Stimulated activated CD4-positive, alpha-beta T cell treated with anti-CD3 and anti-CD28 coated beads, TNF-alpha, amount 100 ng/mL, for 48 hours (primary cell): ENCODE measurements at places on chromosomes 1 and 21.

DNA sequence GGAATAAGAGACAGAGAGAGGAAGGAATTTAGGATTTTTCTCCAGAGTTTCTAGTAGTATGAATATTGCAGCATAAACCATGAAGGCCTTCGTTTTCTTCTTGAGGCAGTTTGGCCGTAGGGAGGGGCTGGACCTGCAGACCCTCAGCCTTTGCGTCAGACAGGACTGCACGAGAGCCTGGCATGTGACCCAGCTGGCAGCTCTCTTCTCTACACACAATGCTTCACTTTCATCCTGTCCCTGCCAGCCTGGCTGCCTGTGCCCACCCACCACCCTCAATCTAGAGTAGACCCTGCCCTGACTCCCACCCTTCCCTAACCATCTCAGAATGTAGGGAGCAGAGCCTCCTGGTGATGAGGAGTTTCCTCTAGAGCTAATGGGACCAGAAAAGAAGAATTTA, 1.6 kb downstream of the CA14 start:
- no peak for DNase-seq

DNA sequence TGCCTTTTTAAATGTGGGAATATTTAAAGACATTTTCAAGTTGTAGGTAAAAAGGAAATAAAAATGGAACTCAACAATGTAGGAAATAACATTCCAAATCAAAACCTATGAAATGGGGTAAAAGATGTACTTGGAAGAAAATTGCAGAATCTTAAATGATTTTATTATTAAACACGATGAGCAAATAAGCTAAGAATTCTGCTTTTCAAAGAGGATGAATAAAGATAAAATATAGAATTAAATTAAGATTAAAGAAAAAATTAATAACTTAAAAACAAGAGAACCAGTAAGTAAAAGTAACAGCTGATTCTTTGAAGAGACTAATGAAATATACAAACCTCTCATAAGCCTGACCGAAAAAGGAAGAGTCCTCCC, 74.0 kb downstream of the NPHP4 start:
- DNase-seq = no peak

GRCh38 chr1:101522486-101522885, 285.7 kb downstream of the S1PR1 start:
- DNase-seq = no peak

DNA sequence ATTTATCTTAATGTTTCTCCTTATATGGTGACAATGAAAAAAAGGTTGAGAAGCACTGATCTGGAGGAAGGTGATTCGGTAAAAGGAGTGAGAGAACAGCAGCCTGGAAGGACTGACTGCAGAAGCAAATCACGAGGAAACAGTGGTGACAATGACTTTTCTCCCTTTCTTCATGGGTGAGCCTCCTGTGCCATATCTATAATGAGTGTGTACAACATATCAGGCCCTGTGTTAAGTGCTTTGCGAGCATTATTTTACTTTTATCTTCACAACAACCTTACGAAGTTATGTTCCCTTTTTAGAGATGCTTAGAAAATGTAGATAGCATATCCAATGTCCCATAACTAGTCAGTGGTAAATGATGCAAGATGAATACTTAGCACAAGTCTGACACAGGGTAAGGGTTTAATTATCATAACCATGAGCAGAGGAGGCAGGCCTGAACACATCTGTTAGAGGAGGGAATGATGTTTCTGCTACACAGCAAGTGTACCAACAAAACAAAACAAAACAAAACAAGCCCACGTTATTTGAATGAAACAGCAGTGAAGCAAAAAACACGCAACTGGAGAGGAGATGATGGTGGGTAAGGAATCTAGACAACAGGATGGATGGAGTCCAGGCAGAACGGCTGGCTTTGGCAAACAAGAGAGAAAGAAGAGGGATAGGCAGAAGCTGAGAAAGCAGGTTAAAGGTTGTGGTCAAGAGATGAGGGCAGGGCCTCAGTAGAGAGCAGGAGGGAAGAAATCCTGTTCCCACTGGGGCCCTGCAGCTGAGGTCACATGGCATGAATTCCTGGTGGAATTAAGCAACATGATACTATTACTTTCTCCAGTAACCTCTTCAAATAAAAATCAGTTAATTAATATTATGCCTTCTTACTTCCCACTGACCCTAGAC, 29.6 kb downstream of the GNG12 start:
- no peak for DNase-seq

GRCh38 chr1:47160716-47161115, 23.5 kb downstream of the CYP4A22 start:
- no peak for DNase-seq

DNA sequence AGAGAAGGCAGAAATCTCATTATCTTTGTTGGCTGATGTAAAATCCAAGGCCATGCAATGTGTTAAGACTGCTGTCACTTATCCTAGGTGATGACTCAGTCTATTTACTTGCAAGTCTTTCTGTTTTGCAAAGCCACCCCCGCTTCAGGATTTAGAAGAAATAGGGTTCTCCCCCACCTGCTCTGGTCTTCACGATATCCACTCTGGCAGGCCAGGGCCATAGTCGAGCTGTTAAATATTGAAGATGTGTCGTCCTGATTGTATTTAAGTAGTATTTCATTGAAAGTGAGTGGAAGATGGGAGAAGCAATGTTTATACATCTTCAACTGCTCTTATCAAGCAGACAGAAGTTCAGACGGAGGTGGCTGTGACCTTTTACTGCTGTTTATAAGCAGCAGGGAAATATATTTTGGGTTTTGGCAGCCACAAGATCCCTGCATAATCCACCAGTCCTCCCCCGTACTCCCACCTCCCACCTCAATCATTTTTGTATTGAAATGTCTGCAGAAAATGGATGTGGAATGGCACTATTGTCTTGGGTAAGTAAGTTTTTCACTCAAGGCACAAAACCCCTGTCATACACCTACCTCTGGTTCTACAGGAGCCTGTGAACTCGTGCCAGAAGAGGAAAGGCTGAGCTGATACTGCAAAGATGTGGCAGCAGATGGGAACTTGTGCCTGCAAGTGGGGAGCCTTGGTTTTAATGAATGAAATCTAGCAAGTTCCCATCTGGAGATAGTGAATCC, 117.4 kb downstream of the MRPS6 start:
- DNase-seq = no peak

DNA sequence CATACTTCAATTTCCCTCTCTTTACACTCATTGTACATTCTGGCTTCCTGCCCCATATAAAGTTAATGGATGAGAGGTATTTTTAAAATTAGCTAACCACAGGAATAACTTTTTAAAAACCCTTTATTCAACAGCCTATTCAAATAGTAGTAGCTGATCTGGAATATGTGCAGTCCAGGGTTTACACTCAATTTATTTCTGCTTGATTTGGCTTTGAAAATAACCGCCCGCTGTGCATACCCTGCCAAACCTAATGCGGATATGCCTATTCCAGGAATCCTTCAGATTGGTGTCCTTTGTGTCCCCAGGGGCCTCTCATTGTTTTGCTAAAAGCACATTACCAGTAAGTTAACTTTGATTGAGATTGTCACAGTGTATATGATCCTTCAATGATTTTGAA, 1686.2 kb downstream of the PLA2G4A start:
- no peak for DNase-seq

- no peak for DNase-seq
Observed at GRCh38 chr1:22508991-22509390, 54.3 kb upstream of the EPHA8 start.

GRCh38 chr1:147627435-147628110, 42.8 kb downstream of the ACP6 start:
- peak; percentile 33 for DNase-seq

DNA sequence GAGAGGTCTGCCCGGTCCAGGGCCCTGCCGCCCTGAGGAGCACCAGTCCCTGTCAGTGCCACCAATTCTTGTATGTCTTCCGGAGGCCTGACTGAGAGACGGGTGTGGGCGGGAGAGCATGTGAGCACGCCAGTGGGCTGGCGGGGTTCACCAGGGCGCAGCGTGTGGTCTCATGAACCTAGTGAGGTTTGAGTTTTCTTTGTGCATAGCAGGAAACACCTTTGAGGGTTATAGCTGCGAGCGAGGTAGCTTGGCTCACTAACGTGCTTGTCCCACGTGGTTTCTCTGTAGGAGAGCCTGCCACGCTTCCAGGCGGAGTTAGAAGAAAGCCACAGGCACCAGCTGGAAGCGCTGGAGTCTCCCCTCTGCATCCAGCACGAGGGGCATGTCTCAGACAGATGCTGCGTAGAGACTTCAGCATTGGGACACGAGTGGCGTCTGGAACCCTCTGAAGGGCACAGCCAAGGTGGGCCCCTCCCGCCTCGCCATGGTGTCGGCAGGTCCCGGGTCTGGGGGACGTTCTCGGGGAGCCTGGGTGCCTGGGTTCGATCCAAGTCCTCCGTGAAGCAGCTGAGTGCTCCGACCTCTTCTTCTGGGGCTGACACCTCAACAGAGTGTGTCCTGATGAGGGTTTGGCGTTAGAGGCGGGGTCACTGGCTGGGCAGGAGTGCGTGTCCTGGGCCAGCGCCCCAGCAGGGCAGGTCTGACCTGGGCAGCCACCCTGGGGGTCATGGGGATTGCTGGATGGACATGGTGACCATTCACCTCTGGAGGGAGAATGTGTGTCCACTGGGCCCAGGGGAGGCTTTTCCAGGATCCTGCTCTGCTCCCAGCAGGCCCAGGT, 31.4 kb downstream of the PCNT start:
- DNase-seq = no peak

- no peak for DNase-seq
Observed at GRCh38 chr1:116481934-116482333, 88.9 kb downstream of the CD58 start.

DNA sequence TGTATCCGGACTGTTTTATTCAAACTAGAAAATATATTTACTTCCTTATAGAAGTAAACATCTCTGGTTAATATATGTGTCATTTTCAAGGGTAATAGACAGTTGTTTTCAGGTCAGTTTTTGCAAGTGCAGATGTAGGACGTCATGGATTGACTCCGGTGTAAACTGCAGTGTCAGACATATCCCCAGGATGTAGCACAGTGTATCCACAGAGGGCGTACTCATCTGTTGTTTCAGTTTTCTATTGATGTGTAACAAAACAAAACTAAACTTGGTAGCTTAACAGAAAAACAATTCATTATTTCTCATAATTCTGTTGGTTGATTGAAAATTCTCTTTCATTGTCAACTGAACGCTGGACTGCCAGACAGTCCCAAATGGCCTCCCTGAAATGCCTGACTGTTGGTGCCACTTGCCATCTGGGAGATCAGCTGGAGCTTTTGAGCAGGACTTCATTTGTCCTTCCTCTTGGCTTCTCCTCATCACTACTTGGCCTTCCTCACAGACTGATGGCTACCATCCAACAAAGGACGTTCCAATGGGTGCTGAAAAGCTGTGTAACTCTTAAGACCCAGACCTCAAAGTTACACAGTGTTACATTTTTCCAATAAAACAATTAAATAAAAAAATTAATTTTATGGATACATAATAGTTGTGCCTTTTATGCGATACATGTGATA, 181.6 kb downstream of the NCAM2 start:
- DNase-seq = no peak

- no peak for DNase-seq
Observed at GRCh38 chr1:109170035-109170764, 43.5 kb upstream of the SARS1 start.

DNA sequence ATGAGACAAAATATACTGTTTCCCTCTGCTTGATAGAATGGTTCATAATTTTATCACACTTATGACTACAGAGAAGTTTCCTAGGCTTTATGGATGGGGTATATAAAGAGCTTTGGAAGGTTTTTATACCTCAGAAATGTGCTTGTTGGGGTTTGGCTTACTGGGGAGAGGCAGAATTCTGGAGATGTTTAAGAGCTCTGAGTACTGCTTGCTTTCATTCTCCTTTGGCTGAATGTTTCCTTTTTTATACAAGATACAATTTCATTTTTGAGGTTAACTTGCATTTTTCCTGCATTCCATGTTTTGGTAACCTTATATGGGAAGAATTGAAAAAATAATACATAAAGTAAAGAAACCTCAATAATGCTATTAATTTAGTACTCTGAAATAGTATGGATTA, 157.7 kb upstream of the COL11A1 start:
- DNase-seq = no peak

- DNase-seq = no peak
Observed at GRCh38 chr1:213457733-213458132, 406.7 kb downstream of the RPS6KC1 start.

DNA sequence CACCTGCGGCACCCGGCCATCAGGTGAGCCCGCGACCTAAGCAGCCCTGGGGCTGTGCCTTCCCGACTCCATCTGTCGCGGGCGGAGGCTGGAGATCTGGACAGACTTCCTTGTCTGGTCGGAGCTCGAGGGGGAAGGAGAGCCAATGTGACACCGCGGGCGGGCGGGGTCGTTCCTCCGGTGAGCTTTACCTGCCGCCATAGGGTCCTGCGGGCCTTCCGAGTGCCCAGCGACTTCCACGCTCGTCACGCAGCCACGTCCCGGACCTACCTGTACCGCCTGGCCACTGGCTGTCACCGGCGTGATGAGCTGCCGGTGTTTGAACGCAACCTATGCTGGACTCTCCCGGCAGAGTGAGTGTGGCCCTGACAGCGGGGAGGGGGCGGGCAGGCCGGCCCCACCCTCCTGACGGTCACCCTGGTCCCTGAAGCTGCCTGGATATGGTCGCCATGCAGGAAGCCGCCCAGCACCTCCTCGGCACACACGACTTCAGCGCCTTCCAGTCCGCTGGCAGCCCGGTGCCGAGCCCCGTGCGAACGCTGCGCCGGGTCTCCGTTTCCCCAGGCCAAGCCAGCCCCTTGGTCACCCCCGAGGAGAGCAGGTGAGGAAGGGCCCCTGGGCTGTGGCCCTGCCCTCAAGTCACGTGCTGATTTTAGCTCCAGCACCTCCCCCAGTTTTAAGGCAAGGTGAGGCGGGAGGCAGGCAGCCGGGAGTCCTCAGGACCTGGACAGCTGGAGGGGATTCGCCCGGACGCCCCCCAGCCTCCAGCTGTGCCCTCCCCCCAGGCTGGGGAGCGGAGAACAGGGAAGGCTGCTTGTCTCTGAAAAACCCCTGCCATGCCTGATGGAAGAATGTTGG, 1.1 kb downstream of the PUSL1 start:
- DNase-seq = no peak

DNA sequence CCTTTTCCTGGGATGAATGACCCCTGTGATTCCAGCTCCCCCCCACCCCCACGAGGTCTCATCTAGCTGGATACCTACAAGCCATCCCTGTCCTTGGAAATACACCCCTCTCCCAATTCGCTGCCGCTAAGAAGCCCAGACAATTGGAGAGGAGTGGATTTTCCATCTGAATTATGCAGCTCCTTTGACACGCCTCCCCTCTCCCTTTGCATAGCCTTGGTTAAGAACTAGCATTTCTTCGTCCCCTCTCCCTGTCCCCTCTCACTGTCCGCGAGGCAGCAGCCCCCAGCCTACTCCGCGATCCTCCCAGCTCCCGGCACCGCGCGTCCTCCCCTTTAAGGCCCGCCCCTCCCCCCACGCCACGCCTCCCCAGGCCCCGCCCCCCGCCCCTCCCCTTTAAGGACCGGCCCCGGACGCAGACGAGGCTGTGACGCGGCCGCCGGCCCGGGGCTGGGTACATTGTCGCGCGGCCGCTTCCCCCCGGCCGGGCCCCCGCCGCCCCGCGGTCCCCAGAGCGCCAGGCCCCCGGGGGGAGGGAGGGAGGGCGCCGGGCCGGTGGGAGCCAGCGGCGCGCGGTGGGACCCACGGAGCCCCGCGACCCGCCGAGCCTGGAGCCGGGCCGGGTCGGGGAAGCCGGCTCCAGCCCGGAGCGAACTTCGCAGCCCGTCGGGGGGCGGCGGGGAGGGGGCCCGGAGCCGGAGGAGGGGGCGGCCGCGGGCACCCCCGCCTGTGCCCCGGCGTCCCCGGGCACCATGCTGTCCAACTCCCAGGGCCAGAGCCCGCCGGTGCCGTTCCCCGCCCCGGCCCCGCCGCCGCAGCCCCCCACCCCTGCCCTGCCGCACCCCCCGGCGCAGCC, at the start of gene MAPKAPK2:
Gene MAPKAPK2, plus strand, starts transcription at position 428 of the 856 bp plus-strand sequence. Its CDS starts 325 bp downstream, at position 753.
- peak; percentile 66 for DNase-seq
